ENCODE measurements at places on chromosomes 6 and 20. TPM values are rescaled to one million over a fixed set of nuclear protein-coding genes. Genes with fewer than 3 reads are reported as not detected.

- peak; percentile 91 for DNase-seq
Measured at GRCh38 chr20:62805711-62806382, 1.2 kb downstream of the OGFR start.

GRCh38 chr6:83221889-83222479, 28.8 kb downstream of the RWDD2A start:
- no peak for DNase-seq

GRCh38 chr6:38750968-38751615, 36.0 kb downstream of the DNAH8 start:
- no peak for DNase-seq

- DNase-seq: no peak
Measured at GRCh38 chr6:3946778-3947177, 97.6 kb downstream of the FAM50B start.

- no peak for DNase-seq
Measured at GRCh38 chr20:23632711-23633573, 4.8 kb downstream of the CST3 start.

- no peak for DNase-seq
Measured at GRCh38 chr20:53870426-53871315, 199.7 kb downstream of the BCAS1 start.

DNA sequence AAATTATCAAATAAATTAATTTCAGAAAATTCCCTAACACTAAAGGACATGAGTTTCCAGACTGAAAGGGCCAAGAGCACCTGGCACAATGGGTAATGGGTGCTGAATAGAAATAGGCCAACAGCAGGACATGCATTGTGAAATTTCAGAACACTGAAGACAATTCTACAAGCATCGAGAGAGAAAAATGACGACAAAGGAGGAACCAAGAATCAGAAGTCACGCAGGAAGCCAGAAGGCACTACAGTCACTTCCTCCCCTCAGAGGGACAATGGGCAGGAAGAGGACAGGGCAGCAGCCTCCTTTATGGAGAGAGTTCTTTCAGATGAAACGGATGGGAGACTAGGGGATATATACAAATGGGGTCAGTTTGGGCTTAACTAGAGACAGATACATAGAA, 29.6 kb downstream of the PCNA start:
- no peak for DNase-seq

- no peak for DNase-seq
Measured at GRCh38 chr6:19181211-19181610, 656.0 kb upstream of the ID4 start.

DNA sequence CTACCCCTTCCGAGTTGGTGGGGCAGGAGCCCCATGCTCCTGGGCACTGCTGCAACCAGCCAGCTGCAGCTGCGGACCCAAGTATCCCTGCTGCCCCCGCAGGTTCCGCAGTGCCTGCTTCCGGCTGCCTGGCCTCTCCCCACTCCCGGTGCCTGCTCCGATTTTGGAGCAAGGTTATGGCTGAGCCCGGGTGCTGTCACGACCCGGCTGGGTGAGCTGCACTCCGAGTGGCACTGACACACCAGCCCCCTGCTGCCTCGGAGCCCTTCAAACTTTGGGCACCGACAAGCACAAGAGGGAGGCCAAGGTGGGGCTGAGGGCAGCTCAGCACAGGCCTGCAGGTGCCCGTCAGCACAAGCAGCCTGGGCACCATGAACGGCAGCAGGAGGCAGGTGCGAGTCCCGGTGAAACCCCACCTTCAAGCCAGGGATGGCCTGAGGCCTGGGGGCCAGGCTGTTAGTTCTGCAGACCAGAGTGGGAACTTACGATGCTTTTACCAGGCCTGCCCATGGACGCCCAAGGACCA, 25.9 kb upstream of the HACE1 start:
- DNase-seq: no peak

DNA sequence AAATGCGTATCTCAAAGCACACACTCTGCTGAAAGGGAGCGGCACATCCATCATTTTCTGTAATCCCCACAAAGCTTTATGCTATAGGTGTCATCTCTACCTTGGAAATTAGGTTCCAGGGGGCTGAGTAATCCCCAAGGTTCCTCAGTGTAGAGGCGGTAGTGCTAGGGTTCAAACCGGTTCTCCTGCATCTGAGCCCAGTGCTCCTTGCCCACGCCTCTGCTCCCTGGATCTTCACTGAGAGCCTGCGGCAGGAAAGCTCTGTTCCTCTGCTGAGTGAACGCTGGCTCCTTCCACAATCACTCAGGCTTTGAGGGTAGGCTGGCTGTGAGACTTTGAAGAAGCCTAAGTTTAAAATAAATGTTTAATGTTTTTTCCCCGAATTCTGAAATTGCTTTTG, 24.9 kb downstream of the SLC22A23 start:
- no peak for DNase-seq

GRCh38 chr20:13111249-13111911, 102.6 kb downstream of the SPTLC3 start:
- peak; percentile 64 for DNase-seq

- no peak for DNase-seq
Measured at GRCh38 chr6:66496659-66497058, 789.6 kb upstream of the EYS start.

DNA sequence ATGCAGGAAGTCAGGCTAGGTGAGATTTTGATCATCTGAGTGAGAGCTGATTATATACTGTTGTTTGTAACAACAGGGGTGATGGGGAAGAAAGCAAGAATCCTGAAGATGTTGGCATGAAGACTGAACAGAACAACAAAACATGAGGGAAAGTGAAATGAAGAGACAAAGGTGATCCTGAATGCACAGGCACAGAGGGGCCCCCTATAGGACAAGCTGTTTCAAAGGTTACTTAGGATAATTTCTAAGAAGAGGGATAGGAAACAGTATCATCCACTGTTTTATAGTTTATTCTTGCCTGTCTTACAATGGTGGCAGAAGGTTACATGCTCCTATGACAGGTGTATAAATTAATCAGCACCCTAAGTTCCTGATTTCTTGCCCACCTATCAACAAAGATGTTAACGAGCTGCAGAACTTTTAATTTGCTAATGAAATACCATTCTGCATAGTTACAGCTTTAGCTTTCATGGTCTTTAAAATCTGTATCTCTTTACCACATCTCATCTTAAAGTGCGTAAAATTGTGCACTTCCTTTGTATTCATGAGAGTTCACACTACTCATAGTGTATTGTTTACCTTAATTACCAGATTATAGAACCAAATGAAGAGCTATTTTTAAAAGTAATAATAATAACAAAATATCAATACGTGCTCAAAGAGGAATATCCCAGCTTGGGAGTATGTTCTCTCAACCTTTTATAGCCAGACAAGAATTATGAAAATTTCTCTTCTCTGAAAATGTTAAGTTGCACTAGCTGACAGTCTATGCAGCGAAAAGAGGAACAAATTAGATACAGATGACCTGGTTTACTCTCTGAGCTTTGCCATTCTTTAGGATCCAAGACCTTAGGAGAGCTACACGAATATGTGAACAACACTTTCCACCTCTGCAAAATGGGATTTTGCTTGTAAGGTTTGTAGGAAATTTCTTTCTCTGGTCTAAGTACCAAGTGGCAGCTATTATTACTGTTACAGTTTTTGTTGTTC, 192.5 kb downstream of the EDN1 start:
- DNase-seq: no peak

DNA sequence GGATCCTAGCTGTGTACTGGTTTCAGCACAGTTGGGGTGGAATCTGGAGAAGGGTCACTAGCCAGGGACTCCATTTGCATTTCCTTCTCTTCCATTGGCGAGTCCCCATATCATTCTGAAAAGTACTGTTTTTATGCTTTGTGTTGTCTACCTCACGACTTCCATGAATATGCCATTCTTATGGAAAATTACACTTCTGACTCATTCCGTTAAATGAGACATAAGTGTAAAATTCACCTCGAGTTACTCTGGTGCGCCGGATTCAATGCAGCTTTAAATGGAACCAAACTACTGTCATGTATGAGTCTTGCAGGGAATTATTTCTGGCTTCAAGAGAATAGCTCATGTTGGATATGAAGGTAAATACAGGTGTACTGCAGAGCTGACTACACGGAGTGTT, 99.2 kb downstream of the PDE7B start:
- no peak for DNase-seq

- DNase-seq: peak; percentile 72
Measured at GRCh38 chr6:16901782-16902181, 140.5 kb upstream of the ATXN1 start.

DNA sequence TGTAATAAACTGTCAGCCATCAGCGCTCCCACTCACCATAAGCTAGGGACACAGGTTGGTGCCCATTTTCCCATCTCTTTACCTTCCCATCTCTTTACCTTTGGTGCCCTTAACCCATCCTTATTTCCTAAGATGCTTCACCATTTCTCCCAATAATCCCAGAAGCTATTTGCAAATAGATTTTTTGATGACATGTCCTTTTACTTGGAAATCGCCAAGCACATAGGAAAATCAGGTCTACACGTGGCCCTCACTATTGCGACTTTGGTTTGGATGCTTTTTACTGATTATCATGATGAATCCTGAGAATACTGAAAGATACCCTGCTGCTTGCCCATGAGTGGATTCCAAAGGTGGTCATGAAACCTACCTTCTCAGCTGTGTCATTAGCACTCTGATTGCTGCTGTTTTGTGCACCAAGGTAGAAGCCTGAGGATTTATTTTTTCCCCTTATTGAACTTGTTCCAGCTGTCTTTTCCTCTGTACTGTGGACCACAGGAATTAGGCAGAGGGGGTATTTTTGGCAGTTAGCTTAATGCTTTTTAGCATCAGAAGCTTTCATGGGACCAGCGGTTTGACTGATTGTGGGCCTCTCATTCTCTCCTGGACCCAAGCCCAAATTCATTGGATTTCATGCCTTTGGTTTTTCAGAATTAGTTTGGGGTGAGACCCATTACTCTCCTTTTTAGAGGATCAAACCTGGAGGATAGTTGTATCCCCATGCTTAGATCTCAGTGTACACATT, 229.6 kb upstream of the RIN2 start:
- DNase-seq: no peak

DNA sequence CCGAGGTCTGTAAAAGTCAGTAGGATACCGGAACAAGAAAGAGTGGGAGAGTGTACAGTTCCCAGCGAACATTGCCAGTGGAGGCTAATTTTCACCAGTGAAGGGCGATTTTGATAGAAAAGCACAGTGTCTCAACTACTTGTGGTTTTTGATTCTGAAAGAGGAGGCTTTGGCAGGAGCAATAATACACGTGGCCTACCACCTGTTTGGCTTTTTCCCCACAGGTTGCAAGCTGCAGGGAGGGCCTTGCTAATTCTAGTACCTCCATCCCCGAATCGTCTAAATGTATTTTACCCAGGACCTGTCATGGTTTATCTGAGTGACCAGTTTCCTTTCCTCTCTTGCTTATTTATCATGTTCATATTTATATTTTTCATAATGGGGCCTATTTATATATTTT, 3.3 kb upstream of the EFCAB8 start:
- no peak for DNase-seq

GRCh38 chr6:25176466-25176865, 102.7 kb upstream of the CARMIL1 start:
- no peak for DNase-seq

DNA sequence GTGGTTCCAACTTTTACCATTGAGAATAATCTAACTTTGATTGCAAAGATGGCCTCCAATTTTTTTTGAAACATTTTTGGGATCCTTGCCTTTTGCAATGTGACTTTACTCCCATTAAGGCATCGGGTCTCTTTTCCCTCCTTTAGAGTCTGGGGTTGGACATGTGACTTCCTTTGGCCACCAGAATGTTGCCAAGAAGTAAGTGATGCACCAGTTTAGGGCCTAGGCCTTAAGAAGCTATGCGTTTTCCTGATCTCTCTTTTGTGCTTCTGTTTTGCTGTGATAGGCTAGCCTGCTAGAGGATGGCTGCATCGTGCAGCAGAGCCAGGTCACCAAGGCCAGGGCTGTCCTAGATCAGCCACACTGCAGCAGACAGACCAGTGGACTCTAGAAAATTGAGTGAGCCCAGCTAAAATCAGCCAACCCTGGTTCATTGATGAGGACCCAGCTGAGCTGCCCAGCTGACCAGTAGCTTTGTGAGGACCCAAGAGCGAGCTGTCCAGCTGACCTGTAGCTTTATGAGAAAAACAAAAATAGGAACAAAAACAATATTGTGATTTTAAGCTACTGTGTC, 594.0 kb upstream of the JAG1 start:
- DNase-seq: no peak

- DNase-seq: no peak
Measured at GRCh38 chr6:67458265-67458664, 1176.8 kb upstream of the ADGRB3 start.

- no peak for DNase-seq
Measured at GRCh38 chr6:35698858-35699257, 10.1 kb upstream of the FKBP5 start.

DNA sequence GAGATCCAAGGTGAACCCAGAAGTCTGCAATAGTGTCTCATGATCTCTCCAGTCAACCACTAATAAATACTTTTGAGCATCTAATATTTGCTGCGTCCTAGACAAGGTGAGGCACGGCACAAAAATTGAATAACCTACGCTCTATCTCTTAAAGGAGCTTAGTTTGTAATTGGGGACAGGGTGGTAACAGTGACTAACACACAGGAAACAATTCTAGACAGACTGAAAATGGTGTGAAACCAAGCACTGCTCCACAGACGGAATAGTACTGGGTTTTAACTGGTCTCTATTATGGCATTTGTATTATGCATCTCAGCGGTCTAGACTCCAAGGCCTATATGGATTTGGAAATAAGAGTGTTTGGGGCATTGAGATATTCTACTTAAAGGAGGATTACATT, 120.1 kb downstream of the CLIC5 start:
- DNase-seq: no peak

GRCh38 chr6:36544228-36544627, 3.1 kb downstream of the STK38 start:
- DNase-seq: no peak

GRCh38 chr6:37244430-37245310, 12.9 kb upstream of the TBC1D22B start:
- peak; percentile 93 for DNase-seq

ANGPT4 gene
- total RNA-seq: 0.05 TPM

ARFGEF3 gene
- 0.18 TPM for total RNA-seq

PRND gene
- not detected for total RNA-seq

SLC17A9 gene
- 125 TPM for total RNA-seq

ZNF311 gene
- 0.68 TPM for total RNA-seq

CRISP2 gene
- total RNA-seq: not detected

HCK gene
- total RNA-seq: 3.7 TPM

SIRPB2 gene
- 0.50 TPM for total RNA-seq

POU5F1 gene
- 5.0 TPM for total RNA-seq

NRSN1 gene
- not detected for total RNA-seq

GPLD1 gene
- total RNA-seq: 53.1 TPM
